A673 (cell line): ENCODE measurements at places on chromosomes 2 and 18. TPM values are rescaled to one million over a fixed set of nuclear protein-coding genes. Genes with fewer than 3 reads are reported as not detected.

The TWIST2 gene
- not detected in 2 replicates for total RNA-seq

GRCh38 chr2:144834998-144835633 is 315.2 kb upstream of the ZEB2 start:
- peak overlapping the region; percentile 81 for H3K27ac ChIP-seq
- H3K36me3 ChIP-seq, result no peaks in the 10 kb centered on the region
- H3K4me3 ChIP-seq, result peak overlapping the region; percentile 12
- H3K4me1 ChIP-seq, result peaks cover 54% of the 10 kb centered on the region
- DNase-seq, result peak; percentile 89

DNA sequence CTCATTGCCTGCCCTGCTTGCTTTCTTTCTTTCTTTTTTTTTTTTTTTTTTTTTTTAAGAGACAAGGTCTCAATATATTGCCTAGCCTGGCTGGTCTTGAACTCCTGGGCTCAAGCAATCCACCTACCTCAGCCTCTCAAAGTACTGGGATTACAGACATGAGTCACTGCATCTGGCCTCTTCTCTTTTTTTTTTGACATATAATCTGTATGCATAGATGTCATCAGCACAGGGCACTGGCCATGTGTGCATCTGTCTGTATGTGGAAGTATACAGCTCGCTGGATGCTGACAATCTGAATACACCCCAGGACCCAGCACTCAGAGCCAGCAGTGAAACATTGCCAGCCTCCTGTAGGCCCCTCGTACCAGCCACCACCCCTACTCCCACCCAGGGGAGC is 49.5 kb downstream of the TFCP2L1 start:
- no peaks in the 10 kb centered on the region for H3K36me3 ChIP-seq
- H3K27me3 ChIP-seq, result no peaks in the 10 kb centered on the region
- no peak overlapping the region for H3K4me3 ChIP-seq
- no peak for DNase-seq
- no peaks in the 10 kb centered on the region for H3K4me1 ChIP-seq

GRCh38 chr2:26033270-26033817 is 540 bp upstream of the RAB10 start:
- peak overlapping the region; percentile 93 for H3K27ac ChIP-seq
- no peaks in the 10 kb centered on the region for H3K27me3 ChIP-seq
- H3K4me1 ChIP-seq, result peaks cover 9% of the 10 kb centered on the region
- peak overlapping the region; percentile 69 for H3K4me3 ChIP-seq

The HOXD9 gene
- total RNA-seq, result 63.0 and 64.9 TPM in 2 replicates

GRCh38 chr2:60553495-60554073 is at the start of gene BCL11A:
TSS of gene BCL11A (minus strand) at chr2:60553654. CDS start at chr2:60553270, 384 bp downstream.
- no peaks in the 10 kb centered on the region for H3K36me3 ChIP-seq
- DNase-seq, result peak; percentile 40
- no peak within 1 kb of the TSS for H3K27ac ChIP-seq
- peaks cover 38% of the 10 kb centered on the region for H3K4me1 ChIP-seq
- H3K4me3 ChIP-seq, result peak within 1 kb of the TSS; percentile 51

DNA sequence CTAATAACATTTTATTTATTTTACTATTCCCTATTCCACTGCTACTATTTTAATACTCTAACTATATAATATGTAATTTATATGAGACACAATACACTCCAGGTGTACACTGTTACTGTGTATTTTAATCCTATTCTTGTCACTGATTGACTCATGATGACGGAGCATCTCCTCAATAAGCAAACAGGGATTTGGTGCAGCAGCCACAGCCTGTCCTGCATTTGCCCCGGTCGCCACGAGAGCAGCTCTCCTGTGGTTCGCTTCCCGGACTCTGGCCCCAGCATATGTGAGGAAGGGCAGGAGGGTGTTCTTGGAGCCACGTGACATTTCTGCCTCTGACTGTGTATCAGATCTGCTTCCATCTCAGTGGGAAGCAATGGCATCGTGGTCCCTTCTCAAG is 74.1 kb upstream of the PXDN start:
- H3K27ac ChIP-seq, result no peak overlapping the region
- H3K4me3 ChIP-seq, result no peak overlapping the region
- H3K36me3 ChIP-seq, result no peaks in the 10 kb centered on the region
- H3K4me1 ChIP-seq, result peaks cover 19% of the 10 kb centered on the region
- DNase-seq, result no peak

DNA sequence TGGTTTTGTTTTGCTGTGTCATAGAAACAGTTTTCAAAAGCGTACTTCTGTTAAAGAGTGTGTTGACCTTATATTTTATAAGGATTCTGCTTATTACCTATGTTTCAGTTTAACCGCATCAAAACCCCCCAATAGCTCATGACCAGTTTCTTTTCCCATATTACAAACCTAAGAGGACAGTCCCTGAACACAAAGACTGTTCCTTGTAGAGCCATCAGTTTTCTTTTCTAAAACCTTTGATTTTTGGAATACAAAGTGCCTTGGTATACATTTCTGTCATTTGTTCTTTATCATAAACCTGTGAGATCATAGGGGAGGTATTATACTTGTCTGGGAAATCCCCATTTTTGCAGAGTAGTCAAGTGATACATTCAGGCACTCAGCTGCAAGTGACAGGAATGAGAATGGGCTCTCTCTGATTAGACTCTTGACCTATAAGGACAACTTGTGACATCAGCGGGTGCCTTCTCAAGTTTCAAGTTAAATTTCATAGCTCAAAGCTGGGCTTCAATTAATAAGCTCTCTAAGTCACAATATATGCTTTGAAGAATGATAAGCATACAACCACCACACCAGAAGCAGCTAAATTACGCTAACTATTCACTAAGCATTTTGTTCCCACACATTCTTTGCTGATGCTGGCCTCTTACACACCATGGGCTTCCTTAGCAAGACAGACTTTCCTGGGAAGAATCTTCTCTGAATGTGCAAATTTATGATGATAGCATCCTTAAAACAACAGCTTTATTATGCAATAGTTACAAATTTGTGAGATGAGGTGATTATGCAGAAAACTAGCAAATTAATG is 97.5 kb upstream of the CD302 start:
- no peaks in the 10 kb centered on the region for H3K36me3 ChIP-seq
- H3K27ac ChIP-seq, result no peak overlapping the region
- H3K4me3 ChIP-seq, result no peak overlapping the region
- H3K27me3 ChIP-seq, result peaks cover 3% of the 10 kb centered on the region
- H3K4me1 ChIP-seq, result peaks cover 17% of the 10 kb centered on the region
- DNase-seq, result no peak

GRCh38 chr18:39259736-39260135 is 1694.1 kb upstream of the CELF4 start:
- no peaks in the 10 kb centered on the region for H3K4me1 ChIP-seq
- H3K27me3 ChIP-seq, result no peaks in the 10 kb centered on the region
- no peak overlapping the region for H3K27ac ChIP-seq
- H3K4me3 ChIP-seq, result no peak overlapping the region

DNA sequence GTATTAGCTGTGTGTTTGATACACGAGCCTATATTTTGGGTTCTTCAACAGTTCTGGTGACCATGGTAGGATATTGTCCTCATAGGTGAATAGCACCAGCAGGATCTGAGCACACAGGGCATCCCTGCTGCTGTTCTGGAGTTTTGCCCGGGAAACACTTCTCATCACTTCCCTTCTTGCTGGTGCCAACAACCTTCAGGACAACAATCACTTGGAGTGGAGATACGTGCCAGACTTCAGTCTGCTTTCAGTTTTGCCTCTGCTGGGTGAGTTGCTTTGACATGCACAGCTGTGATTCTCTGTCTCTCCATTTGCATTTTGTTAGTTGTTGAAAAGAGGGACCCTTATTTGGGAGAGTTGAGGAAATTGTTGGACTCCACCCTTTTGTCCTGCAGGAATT is 1347.2 kb upstream of the DDX18 start:
- no peak overlapping the region for H3K27ac ChIP-seq
- H3K4me1 ChIP-seq, result no peaks in the 10 kb centered on the region
- H3K27me3 ChIP-seq, result no peaks in the 10 kb centered on the region
- H3K4me3 ChIP-seq, result no peak overlapping the region

The TANC1 gene
- 9.0 and 12.8 TPM in 2 replicates for total RNA-seq

DNA sequence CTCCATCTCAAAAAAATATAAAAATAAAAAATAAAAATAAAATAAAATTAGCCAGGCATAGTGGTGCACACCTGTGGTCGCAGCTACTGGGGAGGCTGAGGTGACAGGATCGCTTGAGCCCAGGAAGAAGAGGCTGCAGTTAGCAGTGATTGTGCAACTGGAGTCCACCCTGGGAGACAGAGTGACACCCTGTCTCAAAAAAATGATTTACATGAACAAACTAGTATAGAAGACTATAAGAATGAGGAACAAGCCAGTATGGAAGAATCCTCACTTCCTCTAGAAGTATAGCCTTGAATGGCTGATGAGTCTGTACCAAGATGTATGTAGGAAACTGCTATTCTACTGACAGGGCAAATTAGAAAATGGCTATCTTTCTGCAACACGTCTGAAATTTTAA is 10.9 kb downstream of the YES1 start:
- H3K36me3 ChIP-seq, result no peaks in the 10 kb centered on the region
- H3K27ac ChIP-seq, result no peak overlapping the region
- peaks cover 13% of the 10 kb centered on the region for H3K4me1 ChIP-seq
- no peak for DNase-seq
- H3K4me3 ChIP-seq, result no peak overlapping the region

DNA sequence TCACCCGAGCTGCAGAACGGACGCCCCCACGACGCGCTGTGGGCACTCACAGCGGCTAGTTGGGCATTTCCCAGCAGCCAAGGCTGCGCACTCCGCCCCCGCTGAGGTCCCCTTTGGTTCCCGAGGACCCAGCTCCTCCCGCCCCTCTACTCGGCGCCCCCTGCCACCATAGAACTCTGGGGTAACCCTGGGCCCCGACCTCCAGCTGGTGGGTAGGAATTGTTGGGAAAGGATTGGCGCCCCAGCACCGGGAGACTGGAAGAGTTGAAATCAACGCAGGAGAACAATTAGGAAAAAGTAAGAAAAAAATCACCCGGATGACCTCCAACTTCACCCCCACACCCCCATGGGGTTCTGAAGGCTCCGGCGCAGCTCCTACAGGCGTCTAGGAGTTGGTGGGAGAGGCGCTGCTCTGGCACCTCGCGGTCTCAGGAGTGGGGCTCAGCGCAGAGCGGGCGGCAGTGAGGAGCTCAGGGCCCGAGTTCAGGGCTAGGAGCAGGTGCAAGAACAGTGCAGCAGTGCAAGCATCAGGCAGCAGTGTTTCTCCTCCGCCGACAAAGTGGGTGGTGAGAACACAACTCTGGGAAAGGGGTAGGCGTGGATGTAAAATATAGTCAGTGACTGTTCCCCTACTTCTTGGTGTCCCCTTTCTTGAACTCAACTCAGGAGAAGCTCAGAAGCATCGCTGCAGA is 14.0 kb downstream of the POU3F3 start:
- no peak overlapping the region for H3K4me3 ChIP-seq
- no peaks in the 10 kb centered on the region for H3K4me1 ChIP-seq
- no peak for DNase-seq

The LIPG gene
- 5.8 and 8.4 TPM in 2 replicates for total RNA-seq

GRCh38 chr2:145344076-145344724 is 824.3 kb upstream of the ZEB2 start:
- no peak for DNase-seq
- no peaks in the 10 kb centered on the region for H3K4me1 ChIP-seq
- no peak overlapping the region for H3K4me3 ChIP-seq
- H3K27me3 ChIP-seq, result no peaks in the 10 kb centered on the region

- peaks cover 3% of the 10 kb centered on the region for H3K4me1 ChIP-seq
- DNase-seq, result no peak
- H3K4me3 ChIP-seq, result no peak overlapping the region
Measured at GRCh38 chr2:159151198-159152127, 135.0 kb downstream of the WDSUB1 start.

DNA sequence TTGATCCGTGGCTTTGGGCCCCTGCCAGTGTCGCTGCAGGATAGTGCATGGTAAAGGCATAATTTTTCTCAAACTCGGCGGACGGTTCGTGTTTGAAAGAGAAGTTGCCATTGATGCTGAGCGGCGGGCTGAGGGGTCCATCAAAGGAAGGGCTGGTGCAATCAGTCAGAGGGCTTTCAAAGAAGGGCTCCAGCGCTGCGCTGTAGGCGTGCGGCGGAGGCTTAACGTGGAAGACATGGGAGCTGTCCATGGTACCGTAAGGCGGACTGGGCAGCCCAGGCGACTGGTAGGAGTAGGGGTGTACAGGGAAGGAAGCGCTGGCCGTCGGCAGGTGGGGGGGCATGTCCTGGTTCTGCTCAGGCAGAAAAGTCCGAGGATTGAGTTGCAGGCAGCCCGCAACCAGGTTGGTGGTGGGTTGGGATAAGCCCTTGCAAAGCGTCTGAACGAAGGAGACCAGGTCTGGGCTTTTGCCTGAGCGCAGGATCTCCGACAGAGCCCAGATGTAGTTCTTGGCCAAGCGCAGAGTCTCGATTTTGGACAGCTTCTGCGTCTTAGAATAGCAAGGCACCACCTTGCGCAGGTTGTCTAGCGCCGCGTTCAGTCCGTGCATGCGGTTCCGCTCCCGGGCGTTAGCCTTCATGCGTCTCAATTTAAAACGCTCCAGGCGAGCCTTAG is 2.3 kb downstream of the NEUROD1 start:
- no peak overlapping the region for H3K27ac ChIP-seq
- H3K27me3 ChIP-seq, result peaks cover 77% of the 10 kb centered on the region
- no peaks in the 10 kb centered on the region for H3K36me3 ChIP-seq
- DNase-seq, result peak; percentile 86
- H3K4me1 ChIP-seq, result peaks cover under 1% of the 10 kb centered on the region
- no peak overlapping the region for H3K4me3 ChIP-seq
